ENCODE measurements at places on chromosomes 2 and 18.

- DNase-seq, result no peak
These were observed 26.9 kb upstream of the ASAP2 start for GRCh38 chr2:9179572-9180201.

GRCh38 chr2:36741188-36741837, 44.8 kb downstream of the VIT start:
- no peak for DNase-seq

DNA sequence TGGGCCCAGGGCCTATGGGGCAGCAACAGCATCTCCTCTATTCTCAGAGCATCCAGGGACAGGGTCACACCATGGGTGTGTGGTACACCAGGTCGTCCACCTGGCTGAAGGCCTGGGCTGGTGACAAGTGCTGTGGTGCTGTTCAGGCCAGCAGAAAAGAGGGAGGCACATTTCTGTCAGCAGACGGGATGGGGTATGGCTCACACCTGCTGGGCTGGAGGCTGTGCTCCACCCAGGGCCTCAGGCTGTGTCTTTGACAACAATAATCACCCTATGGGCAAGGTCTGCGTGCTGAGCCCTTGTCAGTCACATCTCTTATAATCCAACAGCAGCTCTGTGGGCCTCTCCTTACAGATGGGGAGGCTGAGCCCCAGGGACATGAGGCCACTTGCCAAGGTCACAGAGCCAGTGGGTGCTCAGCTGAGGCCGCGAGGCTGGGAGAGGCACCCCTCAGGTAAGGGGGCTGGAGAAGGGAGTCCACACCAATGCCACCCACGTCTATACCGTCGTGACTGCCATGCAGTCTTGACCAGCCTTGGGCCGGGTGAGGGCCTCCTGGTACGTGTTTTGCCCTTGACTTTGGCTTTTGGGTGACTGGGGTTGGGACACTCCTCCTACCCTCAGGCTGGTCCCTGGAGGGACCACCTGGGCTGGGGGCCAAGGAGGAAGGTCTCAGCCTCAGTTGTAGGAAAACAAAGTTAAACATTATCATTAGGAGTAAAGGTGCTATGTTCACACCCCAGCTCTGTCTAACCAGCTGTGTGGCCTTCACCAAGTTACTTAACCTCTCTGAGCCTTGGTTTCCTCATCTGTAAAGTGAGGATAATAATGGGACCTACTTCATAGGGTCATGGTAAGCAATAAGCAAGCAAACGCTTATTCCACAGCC, 5.6 kb upstream of the HS6ST1 start:
- DNase-seq, result no peak

GRCh38 chr2:48715042-48715899, 40.3 kb downstream of the LHCGR start:
- no peak for DNase-seq

DNA sequence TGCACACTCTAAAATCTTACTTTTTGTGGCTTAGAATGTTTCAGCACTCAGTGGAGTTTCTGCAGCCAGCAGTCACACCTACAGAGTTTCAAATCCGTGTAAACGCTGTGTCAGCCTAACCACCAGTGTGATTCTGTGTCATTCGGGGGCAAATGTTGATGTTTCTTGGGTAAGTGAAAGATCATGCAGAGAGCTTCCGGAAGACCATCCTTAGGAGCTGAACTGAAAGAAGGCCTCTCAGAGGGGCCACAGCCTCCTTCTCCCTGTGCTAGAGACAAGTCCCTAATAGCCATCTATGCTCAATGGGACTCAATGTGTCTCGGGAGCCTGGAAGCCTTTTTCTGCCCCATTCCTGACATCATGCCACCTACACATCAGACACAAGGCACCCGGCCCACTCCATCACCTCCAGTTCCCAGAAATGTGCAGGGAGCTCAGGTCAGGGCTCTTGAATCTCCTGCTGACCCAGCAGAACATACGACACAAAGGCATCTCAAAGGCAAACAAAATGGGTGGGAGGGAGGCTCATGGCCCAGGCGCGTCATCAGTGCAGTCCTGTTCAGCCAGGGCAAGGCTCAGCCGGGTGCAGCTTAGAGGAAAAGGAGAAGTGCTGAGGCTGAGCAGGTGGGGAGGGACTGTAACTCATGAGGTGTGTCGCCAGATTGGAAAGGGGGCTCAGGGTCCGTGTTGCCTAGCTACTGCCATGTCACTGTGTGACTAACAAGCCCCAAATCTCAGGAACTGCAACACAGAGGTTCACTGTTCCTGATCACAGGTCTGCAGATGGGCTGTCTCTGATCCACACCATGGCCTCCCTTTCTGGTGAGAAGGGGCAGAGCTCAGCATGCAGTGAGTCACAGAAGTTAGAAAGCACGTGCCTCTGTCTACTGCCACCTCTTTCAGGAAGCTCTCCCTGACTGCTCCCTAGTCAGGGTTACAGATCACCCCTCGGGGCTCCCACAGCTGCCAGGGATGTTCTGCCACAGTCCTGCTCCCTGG, 82.0 kb downstream of the SMAD7 start:
- DNase-seq, result peak; percentile 55

GRCh38 chr2:109387221-109387735, 226.5 kb downstream of the SEPTIN10 start:
- DNase-seq, result no peak

GRCh38 chr2:393711-394696, 106.1 kb upstream of the ALKAL2 start:
- peak; percentile 57 for DNase-seq

- DNase-seq, result no peak
These were observed 37.5 kb downstream of the TFCP2L1 start for GRCh38 chr2:121247534-121247933.

- no peak for DNase-seq
These were observed 110.5 kb downstream of the DYSF start for GRCh38 chr2:71563872-71564271.

- DNase-seq, result no peak
These were observed 29.1 kb upstream of the MGAT4A start for GRCh38 chr2:98759827-98760625.

GRCh38 chr2:2272841-2273240, 58.2 kb downstream of the MYT1L start:
- no peak for DNase-seq
